CD4-positive, alpha-beta T cell treated with Interferon alpha-2 for 1 hour (primary cell): ENCODE measurements at places on chromosomes 13 and 19.

GRCh38 chr13:40429706-40430545 lies 236.5 kb downstream of the FOXO1 start:
- no peak for DNase-seq

DNA sequence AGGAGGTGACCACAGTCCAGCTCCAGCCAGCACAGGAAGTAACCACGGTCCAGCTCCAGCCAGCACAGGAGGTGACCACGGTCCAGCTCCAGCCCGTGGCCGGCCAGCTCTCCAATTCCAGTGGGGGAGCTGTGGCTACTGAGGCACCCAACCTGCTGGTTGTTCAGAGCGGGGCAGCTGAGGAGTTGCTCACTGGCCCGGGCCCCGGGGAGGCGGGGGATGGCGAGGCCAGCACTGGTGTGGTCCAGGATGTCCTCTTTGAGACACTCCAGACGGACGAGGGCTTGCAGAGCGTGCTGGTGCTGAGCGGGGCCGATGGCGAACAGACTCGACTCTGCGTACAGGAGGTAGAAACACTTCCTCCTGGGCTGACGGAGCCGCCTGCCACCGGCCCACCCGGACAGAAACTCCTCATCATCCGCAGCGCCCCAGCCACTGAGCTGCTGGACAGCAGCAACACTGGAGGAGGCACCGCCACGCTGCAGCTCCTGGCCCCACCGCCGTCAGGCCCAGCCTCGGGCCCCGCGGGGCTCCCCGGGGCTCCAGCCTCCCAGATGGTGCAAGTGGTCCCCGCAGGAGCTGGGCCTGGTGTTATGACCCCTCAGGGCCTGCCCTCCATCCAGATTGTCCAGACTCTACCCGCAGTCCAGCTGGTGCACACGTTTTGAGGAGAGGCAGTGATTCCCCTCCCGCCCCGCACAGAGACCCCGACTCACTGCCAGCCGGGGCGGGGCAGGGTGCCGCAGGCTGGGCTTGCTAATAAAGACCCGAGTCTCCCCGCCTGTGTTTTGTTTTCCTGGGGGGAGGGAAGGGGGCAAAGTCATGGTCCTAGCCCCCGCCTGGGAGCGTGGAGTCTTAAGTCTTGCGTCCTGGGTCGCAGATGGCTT lies 1.0 kb upstream of the NAT14 start:
- DNase-seq, result no peak

- no peak for DNase-seq
These were observed 1064.3 kb downstream of the DIAPH3 start for GRCh38 chr13:59099182-59099974.

DNA sequence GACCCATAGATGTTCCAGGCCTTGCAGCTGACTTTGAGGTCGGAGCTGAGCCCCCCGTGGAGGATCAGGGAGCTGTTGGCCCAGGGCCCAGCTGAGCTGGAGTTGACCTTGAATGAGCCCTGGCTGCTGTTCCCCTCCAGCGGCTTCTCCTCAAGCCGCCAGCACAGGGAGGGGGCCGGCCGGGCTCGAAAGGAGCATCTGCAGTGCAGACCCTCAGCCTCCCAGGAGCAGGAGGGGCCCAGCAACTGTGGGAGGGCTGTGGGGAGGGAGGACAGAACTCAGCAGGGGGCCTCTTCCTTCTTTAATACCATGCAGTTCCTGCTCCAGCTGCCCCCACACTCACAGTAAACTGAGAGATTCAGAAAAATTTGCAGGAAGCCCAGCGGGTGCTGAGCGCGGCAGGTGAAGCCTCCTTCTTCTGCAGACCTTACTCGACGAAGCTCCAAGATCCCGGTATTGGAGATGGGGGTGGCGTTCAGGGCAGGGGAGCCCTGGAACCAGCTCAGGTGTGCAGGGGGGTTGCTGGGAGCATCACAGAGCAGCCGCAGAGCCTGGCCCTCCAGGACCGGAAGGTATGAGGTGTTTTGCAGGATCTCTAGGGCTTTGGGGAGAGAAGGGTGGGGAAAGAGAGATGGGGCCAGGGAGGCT lies 2.6 kb downstream of the SIGLEC5 start:
- DNase-seq, result no peak
